ENCODE measurements at places on chromosomes 13 and 19.

- DNase-seq: no peak
Measured at GRCh38 chr19:46299004-46299509, 2.2 kb downstream of the HIF3A start.

DNA sequence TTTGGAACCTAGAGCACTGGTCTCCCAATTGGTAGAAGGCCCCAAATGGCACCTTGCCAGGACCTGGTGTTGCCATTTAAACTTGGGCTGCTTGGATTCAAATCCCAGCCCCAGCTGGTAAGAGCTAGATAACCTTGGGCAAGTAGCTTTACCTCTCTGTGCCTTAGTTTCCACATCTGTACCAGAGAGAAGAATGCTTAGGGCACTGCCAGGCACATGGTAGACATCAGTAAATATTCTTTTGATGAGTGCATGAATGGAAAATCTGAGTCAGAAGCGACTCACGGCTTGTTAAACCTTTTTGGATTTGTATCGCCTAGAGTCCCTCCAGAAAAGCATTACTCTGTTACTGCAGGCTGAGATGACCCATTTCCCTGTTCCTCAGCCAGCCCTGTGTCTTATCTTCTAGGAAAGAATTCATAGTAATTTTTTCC is 90.9 kb downstream of the SIPA1L3 start:
- no peak for DNase-seq

GRCh38 chr13:44618326-44618725 is 42.2 kb upstream of the TSC22D1 start:
- DNase-seq: no peak

DNA sequence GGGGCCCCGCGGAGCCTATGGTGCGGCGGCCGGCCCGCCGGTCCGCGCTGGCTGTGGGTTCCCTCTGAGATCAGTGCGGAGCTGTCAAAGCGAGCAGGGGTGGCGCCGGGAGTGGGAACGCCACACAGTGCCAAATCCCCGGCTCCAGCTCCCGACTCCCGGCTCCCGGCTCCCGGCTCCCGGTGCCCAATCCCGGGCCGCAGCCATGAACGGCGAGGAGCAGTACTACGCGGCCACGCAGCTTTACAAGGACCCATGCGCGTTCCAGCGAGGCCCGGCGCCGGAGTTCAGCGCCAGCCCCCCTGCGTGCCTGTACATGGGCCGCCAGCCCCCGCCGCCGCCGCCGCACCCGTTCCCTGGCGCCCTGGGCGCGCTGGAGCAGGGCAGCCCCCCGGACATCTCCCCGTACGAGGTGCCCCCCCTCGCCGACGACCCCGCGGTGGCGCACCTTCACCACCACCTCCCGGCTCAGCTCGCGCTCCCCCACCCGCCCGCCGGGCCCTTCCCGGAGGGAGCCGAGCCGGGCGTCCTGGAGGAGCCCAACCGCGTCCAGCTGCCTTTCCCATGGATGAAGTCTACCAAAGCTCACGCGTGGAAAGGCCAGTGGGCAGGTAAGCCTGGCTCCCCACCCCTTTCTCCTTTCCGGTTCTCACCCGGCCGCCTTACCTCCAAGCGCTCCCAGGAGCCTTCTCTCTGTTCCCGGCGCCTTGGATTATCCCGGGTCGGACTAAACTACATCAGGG is at the start of gene PDX1:
Gene PDX1, plus strand, starts transcription at position 67 of the 743 bp plus-strand sequence. Its CDS starts 139 bp downstream, at position 206.
- DNase-seq: no peak

GRCh38 chr19:50357178-50358100 is 8.0 kb downstream of the NAPSA start:
- peak; percentile 91 for DNase-seq
